Left lung (tissue), 14 donors: ENCODE measurements at places on chromosomes 6 and 20. TPM values are rescaled to one million over a fixed set of nuclear protein-coding genes. Genes with fewer than 3 reads are reported as not detected.

DNA sequence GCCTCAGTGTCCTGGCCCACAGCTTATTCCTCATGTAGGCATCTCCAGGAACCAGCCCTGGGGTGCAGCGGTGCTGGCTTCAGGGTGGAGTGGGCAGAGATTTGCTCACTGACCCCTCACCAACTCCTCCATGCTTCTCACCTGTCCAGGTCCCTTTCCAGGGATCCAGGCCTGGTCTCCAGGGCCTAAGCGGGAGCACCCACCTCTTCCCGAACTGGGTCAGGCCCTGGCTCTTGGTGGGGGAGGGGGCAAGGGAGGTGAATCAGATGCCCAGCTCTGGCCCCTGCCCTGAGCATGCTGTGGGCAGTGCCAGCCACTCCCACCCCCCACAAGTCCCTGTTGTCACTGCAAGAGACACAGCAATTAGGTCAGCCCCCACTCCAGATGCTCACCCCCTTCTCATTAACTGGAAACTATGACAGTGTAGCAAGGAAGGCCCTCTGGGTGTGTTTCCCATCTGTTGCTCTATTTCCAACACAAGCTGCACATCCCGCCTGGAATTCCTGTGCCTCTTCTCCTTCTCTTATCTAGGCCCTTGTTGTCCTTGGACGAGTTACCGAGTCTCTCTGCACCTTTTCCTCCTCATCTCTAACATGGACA, 37.0 kb downstream of the MDFI start:
- DNase-seq: peak; percentile 18

DNA sequence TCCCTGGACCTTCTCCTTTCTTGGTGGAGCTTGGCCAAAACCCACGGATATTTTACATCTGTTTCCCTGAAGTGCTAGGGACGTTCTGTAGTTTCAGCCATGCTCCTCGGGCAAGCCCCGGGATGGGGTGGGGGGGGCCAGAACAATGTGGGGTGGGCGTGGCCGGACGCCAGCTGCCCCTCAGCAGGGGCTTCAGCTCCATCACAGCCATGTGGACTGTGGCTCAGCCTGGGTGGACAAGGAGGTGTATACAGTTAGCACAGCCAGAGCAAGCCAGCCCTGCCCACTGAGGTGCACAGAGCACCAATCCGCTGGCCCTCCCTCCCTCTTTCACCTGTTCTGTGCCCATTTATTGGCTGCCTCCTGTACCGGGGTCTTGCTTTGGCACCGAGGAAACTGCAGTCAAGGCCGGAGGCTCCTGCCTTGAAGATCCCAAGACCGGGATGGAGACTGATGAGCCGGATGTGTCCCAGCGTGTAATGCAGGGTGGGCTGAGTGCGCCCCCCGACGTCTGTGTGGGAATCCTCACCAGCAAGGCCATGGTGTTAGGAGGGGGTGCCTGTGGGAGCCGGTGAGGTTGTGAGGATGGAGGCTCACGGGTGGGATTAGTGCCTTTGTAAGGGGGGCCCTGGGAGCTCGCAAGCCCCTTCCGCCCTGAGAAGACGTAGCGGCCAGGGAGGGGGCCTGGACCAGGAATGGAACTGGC, 28.0 kb downstream of the FRMD1 start:
- DNase-seq: no peak

DNA sequence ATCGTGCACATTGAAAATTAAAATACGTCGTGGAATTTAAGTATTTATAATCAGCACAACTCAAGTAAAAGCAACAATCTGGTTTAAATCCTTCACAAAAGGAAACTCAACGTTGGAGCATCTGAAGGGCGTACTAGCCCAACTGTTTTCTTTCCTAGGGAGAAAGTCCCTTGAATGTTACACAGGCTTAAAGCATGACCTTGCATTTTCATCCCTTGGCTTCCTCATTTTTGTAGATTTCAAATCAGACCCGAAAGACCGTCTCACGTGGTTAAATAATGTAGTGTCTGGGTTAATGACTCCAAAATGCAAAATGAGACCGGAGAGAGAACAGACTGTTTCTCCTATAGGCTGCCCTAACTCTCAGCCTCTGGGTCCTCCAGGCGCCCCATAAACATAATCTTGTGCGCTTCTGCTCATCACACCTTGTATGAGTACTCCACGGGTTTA, 249.2 kb upstream of the RREB1 start:
- DNase-seq: no peak

DNA sequence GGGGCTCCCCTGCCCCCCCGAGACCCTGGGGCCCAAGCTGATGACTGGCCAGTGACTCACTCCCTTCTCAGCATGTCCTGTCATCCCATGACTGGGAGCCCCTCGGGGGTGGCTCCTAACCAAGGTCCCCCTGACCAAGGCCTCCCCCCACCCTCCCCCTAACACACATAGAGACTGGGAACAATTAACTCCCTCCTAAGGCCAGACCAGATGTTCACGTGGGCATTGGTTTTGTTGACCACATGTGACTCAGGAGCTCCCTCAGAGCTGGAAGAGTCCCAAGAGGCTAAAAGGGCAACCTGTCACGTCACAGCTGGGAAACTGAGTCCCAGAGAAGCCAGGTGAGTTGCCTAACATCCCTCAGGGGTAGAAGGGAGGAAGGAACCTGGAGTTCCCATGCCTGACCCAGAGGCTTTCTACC, 10.6 kb upstream of the CCN5 start:
- no peak for DNase-seq

GRCh38 chr20:44166008-44166407, 21.0 kb downstream of the JPH2 start:
- no peak for DNase-seq

SUPT3H gene
- 26.4 TPM for polyA plus RNA-seq

OVOL2 gene
- polyA plus RNA-seq: 7.9 TPM
